ACHN (cell line): ENCODE measurements at places on chromosomes 12 and 14.

DNA sequence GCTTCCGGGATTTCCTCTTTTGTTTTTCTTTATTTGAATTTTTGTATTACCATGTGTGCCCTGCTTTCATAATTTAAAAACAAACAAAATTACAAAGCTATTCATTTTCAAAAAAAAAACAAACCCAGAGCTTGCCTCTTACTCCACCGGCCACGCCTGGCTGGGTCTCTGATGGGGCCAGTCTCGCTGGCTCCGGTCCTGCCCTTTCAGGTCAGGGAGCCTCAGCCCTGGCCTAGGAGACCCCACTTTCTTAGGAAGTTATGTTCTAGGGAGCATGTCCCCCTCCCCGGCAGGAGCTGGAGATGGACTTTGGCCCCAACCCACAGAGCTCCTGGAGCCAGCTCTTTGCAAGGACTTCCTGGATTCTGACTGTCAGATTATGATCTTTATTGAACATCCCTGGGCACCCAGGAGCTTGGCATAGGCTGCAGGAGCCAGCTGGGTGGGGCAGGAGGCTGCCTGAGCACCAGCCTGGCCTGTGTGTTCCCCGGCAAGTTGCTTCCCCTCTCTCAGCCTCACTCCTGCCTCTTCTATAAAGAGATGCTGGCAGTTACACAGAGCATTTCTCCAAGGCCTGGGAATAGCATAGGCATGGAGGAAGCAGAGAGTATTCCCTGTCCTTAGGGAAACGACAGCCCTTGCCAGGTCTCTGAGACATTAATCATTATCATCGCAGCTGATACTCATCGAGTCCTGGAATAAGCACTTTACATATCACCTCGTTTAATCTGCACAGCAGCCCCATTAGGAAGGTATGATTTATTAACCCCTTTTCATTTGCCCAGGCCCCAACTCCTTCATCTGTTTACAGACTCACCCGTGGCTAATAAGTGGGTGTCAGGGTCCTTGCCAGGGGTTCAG lies 3.5 kb downstream of the DEGS2 start:
- DNase-seq: no peak

DNA sequence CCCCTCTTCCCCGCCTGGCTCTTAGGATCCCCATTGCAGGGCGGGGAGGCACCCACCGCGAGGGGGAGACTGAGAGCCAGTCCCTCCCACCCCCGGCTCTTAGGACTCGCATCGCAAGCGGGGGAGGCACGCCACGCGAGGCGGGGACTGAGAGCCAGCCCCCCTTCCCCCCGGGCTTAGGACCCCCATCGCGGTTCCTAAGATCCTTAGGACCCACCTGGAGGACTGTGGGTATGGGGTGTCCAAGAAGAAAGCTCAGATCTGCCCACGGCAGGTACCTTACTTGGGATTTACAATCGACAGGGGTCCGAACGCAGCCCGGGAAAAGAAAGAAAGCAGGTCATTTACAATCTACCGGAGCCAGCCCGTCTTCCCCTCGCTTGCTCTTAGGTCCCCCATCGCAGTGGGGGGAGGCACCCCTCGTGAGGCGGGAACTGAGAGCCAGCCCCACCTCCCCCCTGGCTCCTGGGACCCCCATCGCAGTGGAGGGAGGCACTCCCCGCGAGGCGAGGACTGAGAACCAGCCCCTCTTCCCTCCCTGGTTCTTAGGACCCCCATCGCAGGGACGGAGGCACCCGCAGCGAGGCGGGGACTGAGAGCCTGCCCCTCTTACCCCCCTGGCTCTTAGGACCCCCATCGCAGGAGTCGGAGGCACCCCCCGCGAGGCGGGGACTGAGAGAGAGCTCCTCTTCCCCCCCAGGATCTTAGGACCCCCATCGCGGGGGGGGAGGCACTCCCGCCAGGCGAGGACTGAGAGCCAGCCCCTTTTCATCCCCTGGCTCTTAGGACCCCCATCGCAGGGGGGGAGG lies 43.7 kb downstream of the DDX11 start:
- peak; percentile 58 for DNase-seq

- peak; percentile 85 for DNase-seq
These were observed 131.5 kb downstream of the CHST11 start for GRCh38 chr12:104588047-104588920.

- no peak for DNase-seq
These were observed 515.4 kb downstream of the FUT8 start for GRCh38 chr14:65927931-65928356.

DNA sequence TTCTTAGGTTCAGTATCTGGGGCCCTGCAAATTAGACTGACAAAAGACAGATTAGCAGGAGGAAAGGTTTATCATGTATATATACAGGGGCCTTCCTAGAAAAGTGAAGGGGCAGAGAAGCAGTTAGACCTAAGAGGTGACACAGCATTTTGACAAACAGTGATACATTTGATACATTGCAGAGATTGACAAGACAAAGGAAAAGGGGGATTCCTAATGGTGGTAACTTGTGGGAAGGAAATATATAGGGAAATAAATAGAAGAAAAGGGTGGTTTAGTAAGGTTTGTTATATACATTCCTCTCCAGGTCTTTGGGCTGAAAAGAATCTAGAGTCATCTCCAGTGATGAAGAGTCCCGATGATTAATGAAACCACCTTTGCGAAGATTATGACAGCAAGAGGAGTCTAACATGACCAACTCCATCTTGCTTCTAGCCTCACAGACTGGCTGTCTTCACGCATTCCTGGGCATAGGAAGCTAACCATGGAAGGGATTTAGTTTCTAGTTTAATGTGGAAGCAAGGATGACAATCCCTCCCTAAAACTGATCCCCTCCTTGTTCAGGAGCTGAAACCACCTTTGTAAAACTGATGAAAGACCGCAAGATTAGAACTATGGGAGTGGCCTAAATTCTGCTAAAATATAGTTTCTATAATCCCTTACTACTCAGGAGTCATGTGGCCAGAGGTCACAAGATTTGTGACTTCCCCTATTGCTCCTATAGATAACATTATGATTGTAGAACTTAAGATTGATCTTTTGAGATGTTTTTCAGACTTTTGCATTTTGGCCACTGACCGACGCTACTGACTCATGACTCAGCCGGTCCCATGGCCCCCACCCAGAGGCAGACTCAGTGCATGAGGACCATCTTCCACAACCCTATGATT lies 31.1 kb upstream of the CPM start:
- no peak for DNase-seq

DNA sequence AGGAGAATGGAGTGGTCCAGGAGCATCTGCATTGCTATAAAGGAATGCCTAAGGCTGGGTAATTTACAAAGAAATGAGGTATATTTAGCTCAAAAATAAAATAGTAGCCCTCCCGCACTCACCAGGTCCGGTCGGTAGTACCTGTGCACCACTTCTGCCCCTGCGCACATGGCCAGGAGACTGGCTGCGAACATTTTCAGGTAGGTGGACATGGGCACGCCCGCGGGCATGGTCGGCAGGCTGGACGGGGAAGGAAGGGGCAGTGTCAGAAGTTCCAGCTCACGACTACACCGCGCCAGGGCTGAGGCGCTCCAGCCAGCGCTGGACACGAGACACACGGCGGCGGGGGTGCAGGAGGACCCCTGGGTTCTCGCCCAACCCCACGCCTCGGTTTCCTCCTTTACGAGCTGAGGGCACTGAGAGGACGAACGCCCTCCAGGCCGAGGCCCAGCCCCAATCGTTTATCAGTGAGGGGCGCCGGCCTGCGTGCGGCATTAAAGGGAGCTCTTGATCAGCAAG lies 9.1 kb upstream of the TDG start:
- DNase-seq: no peak

DNA sequence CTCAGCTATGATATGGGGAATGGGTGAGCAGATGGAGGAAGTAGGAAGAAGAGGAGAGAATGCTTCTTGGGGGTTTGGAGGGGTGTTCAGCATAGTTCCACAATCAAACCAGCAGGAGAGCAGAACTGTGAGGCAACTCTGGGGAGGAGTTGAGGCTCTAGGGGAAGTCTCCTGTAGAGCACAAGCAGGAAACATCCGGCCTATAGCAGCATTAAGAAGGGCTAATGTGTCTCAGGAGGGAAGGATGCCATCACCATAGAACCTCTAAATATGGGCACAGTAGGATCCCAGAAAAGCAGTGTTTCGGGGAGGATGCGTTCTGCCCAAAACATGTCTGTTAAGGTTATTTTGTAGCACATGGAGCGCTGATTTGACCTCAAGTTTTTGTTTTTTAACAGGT lies 8.4 kb upstream of the SALL2 start:
- DNase-seq: no peak
